ENCODE measurements at places on chromosomes 6 and 20.

GRCh38 chr20:63553933-63554290 is at the start of gene FNDC11:
Gene FNDC11 (plus strand): TSS chr20:63554159. CDS start chr20:63555664, 1,505 bp downstream.
- no peak for DNase-seq

DNA sequence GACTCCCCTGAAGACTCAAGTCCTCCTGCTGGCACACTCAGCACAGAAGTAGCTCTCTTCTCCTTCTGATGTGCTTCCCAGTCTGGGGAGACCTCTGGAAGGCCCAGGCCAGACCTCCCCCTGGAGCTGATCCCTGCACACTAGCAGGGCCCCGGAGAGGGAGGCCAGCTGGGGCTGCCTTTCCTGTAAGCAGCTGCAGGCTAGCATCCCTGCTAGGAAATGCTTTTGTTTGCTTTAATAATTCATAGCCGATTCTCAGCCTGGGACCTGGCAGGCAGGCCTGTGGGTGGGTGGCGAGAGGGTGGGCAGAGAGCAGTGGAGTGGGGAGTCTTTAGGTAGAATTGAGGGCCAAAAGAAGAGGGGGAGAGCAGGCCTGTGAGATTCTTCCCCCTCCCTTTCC is 5.2 kb downstream of the EBF4 start:
- no peak for DNase-seq

DNA sequence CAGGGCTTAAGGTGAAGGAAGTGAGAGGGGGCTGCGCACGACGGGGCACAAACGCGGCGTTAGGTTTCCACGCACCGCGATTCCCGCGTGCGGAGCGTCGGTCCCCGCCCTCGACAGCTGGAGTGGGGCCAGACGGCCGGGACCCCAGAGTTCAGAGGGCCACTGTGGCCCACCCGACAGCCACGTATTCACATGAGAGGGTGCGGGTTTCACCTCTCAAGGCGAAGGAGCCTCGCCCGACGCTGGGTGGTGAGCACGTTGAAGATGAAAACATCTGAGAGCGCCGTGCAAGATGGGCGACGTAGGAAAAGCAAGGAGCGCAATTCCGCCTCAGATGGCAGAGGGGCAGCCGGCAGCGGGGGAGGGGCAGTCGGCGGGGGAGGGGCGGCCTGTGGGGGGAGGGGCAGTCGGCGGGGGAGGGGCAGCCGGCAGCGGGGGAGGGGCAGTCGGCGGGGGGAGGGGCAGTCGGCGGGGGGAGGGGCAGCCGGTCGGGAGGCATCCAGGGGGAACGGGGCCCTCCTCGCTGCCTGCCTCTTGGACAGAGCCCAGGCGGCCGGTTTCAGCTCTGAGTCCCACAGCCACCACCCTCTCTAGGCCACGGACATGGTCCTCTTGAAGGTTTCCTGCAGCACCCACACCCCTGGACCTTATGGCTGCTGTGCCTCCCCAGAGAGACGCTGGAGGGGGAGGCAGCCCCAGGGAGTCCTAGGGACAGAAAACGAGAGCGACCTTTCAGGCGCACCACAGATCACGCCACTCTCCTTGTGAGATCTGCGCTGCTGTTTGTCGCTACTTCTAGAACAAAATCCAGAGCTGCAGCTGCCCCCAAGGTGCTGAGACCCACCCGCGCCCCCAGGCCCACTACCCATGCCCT is 113.7 kb downstream of the DLL1 start:
- no peak for DNase-seq

GRCh38 chr20:63915471-63915870 is 20.5 kb downstream of the DNAJC5 start:
- DNase-seq, result peak; percentile 63

- DNase-seq, result no peak
Measured at GRCh38 chr6:166483573-166484250, 101.0 kb upstream of the MPC1 start.

DNA sequence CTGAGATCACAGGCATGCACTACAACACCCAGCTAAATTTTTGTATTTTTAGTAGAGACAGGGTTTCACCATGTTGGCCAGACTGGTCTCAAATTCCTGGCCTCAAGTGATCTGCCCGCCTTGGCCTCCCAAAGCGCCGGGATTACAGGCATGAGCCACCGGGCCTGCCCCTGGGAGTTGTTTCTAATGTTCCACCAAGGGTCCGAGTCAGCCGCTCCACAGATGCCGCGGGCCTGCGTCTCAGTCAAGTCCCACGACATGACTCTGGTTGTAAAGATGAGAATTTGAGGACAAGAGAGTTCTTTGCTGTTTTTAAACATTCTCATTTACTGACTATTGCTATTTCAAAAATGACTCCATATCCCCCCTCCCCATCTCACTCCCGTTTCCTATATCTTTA is 30.8 kb downstream of the BNIP5 start:
- DNase-seq, result no peak

DNA sequence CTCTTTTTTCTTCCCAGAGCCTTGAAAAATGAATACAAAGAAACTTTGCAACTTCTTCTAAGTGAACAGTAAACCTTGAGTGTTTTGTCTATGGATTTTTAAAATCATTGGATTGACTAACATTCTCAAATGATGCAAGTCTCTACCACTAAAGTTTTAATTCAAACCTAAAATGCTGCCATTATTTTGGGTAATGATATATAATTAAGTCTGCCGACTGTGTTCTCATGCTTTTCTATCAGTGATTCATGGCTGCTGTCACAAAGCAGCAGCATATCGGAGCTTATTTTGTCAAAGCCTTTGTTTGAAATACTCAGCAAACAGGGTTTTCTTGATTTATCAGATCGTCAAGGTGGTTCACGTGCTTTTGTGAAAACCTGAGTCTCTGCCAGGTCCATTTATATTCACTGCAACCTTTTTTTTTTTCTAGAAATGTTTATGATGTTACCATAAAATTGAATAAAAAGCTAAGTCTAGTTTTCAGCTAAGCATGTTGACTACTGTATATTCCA is 96.3 kb downstream of the GJA1 start:
- DNase-seq, result no peak

DNA sequence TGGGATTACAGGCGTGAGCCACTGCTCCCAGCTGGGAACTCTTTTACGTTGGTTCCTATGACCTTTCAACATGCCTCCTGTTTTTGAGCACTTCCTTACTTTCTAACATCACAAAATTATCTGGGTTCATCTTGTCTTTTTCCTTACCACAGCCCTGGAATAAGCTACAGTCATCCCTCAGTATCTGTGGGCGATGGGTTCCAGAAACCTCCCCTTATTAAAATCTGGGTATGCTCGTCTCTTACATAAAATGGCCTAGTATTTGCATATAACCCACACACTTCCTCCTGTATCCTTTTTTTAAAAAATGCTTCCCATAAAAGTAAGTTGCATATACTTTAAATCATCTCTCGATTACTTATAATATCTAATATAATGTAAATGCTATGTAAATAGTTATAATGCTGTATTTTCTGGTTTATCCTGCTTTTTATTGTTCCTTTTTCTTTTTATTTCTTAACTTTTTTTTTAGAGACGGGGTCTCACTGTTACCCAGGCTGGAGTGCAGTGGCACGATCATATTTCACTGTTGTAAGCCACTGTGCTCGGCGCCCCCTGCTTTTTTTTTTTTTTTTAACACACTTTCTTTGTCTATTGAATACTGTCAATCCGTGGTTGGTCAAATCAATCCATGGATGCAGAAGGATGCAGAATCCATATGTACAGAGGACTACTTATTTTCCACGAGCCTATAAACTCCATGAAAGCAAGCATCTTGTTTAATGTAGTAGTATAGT is 9.2 kb downstream of the RPF2 start:
- DNase-seq, result no peak

DNA sequence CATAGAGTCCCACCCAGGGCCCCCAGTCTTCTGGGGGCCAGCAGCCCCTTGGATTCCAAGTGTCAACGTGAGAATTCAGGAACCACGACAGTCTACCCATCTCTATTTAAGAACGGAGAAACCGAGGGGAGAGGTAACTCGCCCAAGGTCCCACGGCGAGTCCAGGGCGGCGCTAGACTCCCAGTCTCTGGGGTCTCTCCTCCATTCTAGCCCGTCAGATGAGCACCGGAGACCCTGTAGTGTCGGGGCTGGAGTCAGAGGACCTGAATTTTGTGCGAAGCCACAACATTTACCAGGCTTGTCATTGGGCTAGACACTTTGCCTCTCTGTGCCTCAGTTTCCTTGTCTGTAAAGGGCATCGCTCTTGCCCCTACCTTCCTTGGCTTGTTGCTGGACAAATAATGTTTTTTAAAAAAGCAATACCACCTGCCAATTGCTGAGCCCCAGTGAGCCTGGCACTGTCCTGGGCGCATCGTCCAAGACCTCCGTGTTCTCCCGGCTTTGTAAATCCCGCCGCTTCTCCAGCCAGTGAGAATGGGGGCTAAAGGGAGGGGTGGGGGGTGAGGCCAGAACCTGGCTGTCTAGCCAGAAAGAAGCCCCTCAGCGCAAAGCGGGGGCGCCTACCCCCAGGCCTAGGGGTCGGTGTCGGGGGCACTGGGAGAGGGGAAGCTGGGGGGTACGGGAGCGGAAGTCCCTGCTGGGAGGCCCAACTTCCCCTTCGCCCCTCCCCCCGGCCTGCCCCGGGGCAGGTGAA is 91.7 kb downstream of the NCR2 start:
- no peak for DNase-seq

DNA sequence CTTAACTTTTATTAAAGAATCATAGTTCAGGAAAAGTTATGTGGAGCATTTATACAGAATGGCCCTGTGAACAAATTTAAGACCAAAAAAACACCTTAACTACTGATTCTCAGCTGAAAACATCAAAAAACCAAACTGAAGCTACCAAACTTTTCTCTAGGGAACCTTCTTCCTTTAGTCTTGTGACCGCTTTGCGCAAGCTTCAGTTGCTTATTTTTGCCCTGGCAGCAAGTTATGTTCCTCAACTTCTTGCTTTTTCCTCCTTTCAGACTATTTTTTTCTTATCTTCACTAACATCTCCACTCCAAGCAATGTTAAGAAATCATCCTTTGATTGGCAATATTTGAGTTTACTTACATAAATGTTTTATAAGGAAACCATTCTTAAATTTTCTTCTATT is 100.1 kb downstream of the MYB start:
- no peak for DNase-seq

DNA sequence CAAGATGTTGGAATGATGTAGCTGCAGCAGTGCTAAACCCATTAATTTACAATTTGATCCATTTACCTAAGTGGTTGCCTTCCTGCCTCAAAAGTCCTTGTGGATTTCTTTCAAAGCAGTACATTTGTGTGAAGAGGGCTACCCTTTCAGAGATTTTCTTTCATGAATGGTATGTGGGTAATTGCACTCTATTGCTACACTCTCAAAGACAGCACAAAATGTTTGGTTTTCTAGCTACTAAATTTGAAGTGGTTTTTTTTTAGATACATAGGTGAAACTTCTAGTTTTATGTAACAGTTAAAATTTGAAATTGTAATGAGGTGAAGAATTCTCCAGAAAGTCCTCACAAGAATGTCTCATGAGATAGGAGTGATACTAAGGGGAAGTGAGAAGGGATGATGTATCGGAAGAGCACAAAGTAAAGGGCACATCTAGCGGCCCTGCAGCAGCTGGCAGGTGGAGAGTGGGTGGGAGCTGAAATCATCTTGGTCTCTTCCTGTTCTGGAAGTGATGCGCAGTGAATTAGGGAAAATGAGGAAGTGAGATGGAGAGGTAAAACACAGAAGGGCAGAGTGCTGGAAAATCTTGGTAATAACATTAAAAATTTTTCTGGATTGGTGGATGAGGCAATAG is 236.8 kb upstream of the MAN1A1 start:
- DNase-seq, result no peak

- no peak for DNase-seq
Measured at GRCh38 chr6:153644000-153644399, 395.0 kb upstream of the OPRM1 start.

DNA sequence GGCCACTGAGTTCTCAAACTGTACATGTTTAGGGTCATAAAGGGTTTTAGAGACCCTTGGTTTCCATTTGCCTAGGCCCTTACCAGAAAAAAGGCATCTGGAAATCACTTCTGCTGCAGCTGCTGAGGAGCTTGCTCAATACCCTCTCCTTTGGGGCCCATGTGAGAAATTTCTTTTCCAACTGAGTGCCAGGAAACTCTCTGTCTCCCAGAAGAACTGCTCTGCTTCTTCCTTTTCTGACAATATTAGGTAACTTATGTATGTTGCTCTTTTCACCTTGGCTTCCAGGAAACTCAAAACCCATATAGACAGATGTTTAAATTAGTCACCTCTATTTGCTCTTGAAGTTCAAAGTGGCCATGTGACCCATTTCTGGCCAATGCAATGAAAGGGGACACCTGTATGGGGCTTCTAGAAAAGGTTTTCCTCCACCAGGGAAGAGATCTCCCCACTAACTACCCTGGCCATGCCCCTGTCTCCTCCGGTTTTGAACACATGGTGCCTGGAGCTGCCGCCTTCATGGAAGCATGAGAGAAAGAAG is 121.6 kb downstream of the PREX1 start:
- DNase-seq, result no peak

- DNase-seq, result no peak
Measured at GRCh38 chr6:160379466-160379865, 31.3 kb downstream of the SLC22A3 start.

DNA sequence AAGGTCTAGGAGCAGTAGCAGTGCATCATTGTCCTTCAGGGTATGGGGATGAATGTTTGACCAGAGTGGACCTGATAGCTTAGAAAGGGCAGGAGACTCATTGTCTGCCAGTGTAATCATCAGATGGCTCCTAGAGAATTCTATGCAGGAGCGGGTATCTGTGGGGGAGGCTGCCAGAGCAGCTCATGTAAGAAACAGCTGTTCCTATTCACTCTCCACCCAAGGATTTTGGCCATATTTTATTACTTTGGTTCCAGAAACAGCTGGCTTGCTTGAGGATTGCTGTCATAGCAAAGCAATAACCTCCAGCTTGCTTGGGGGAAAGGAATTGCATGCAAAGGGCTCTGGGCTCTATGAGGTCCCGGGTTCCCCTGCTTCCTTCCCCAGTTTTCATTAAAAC is 44.1 kb downstream of the RALY start:
- DNase-seq, result no peak

- DNase-seq, result no peak
Measured at GRCh38 chr6:150276168-150276936, 92.5 kb upstream of the IYD start.

DNA sequence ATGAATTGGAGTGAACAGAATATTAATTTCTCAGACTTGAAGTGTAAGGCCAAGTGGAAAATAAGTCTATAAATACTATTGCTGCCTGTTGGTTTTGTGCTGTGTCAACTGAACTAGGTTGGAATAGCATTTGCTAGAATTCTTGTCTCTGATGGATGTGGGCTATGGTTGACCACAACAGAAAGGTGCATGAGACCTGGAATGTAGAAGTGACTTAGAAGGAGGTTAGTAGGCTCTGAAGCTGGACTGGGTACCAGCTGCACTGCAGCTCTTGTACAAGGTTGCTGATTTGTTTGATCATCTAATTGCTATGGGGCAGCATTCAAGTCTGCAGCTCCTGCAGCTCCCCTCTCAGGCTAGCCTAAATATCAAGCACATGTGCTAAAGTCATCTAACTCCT is 479.0 kb upstream of the NRSN1 start:
- DNase-seq, result no peak

DNA sequence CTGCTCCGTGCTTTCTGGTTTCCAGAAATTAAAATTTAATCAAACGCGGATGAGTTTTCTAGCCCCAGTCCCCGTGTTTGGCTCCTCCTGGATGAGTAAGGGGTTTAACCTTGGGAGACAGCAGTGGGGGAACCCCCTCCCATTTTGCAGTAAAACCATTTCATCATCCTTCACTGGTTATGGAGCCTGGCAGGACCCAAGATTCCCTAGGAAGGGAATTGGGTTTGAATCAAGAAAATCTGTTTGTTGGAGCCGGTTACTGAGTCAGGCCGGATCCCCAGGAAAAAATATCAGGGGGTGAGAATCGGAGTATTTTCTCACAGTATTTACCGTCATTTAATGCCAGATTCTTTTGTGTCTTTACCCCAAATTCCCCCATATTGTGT is 754 bp downstream of the YWHAB start:
- DNase-seq, result no peak
